ENCODE measurements at places on chromosomes 16 and 17. TPM values are rescaled to one million over a fixed set of nuclear protein-coding genes. Genes with fewer than 3 reads are reported as not detected.

DNA sequence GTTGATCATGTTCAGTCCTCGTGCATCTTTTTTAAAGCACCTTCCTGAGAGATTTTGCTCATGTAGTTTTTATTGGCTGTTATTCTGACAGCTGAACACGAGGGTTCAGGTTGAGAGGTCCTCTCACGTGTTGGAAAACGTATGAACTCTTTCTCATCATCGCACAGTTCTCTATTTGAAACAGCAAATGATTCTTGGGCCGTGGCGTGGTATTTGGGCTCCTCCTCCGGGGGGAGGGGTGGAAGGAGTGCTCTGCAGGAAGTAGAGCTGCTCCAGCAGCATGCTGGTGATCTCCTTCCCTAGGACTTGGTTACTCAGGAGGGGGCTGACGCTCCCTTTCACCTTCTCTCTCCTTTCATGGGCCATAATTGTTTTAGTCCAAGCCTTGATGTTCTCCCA, 70.4 kb downstream of the KSR1 start:
- no peak for DNase-seq

DNA sequence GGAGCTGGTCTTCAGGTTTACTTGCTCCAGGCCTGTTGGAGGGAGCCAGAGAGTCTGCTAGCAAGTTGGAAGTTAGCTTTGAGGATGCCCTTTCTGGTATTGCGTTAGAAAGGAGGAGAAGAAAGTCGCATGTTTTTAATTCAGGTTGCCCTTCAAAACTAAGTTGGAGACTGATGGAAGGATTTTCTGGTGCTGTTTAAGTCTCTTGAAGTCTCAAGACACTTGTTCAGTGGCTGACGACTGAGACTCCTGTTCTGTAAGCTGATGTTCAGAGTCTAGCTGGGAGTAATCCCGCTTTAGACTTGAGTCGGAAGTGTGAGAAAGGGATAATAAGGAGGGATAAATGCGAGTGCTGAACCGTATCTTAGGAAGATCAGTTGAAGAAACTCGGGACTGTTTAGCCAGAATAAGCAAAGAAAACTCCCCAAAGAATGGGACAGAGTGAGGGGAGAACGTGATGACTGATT, 740 bp downstream of the AATF start:
- no peak for DNase-seq

DNA sequence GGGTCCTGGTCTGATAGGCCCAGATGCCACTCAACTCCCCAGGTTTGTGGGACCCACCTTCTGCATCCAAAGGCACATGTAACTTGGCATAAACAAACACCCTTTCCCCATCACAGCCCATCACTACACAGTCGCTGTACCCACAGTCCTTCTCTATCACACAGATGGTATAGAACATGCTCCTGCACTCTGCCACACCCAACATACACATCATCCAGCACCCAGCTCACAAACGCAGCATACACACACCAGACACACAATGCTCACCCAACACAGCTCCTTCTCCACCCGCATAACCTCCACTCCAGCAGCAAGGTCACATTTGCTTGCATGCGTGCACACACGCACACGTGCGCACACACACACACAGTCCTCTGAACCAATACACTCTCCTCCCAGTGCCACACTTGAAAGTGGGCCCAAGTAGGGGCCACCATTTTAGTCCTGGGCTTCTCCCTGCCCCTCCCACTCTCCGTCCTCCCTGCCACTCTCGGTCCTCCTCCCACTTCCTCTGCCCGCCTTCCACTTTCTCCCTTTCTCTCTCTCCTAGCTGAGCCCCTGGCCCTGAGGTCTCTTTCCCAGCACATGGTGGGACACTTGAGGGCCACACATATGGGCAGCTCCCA, 8.5 kb upstream of the TMEM92 start:
- DNase-seq, result no peak

- no peak for DNase-seq
These were observed 1.2 kb downstream of the HS3ST3B1 start for GRCh38 chr17:14302091-14302430.

Gene KRT32
- total RNA-seq, result not detected

Measured in esophagus muscularis mucosa (tissue), 4 donors.